ENCODE measurements at places on chromosomes 4 and X.
A peak's percentile ranks its signal among the peaks of the same experiment; 100 is the strongest.

- no peak for DNase-seq
Observed at GRCh38 chrX:110665223-110666002, 130.2 kb downstream of the CHRDL1 start.

DNA sequence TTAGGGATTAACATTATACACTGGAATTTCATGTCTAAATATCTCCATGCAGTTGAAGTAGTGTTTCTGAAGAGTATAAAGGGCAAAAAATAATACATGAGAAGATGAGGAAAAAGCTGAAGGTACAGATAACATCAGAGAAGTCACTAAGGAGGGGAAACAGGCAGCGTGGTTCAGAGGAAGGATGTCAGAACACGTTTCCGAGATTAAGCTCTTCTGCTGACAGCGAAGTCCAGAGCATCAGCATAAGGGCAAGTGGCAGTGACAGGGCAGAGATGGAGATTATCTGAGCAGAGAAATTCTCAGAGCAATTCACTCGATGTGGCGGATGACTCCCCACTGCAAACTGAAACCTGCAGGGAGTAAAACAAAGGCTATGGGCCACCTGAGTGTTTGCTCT lies 443.2 kb upstream of the FRG1 start:
- DNase-seq = no peak

GRCh38 chr4:119290598-119290997 lies 31.3 kb downstream of the FABP2 start:
- no peak for DNase-seq

DNA sequence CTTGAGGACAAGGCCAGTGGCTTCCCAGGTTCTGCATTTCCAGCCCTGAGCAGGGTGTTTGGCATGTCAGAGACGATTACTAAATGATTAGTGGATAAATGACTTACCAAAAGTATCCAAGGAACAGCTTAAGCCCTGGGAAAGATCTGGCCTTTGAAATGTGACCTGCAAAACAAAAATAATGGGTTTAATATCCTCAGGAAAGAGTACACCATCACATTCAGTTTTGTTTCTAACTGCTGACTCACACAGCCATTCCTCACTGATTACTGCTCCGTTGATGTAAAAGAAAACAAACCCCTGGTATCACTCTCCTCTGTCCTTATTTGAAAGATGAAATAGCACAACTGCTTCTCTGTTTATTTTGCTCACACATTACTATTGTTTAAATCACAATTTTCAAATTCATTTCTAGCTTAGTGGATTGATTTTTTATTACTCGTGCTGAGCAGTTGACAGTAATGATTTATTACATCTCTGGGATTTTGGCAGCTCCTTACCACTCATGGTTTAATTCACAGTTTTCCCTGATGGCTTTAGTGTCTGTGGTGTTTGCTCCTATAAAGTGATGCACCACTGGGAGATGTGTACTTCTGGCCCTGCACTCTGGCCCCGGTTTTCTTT lies 117.0 kb downstream of the CBLL2 start:
- no peak for DNase-seq

DNA sequence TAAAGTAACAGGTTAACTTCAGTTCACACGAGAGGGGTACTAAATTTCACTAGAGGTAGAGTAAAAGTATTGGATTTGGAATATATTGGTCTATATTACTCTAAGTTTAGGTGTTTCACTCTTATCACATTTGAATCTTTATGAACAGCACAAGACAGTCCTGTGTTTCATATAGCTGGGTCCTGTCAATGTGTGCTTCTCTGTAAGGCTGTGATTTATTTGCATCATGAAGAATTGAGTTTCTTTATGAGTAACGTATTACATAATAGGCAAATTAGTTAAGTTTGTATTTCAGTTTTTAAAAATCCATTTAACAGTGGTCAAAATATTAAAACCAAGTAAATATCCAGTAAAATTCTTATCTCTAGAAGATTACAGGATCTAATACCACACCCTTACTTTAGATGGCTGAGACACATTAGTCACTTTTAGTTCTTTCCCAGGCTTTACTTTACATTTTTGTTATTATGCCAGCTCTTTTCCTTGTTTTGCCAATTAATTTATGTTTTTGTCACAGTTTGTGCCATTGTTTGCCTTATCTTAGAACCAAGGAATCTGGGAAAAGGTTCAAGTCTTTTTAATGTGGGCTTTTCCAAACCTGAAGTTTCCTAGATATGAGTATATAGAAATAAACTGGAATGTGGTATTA lies 32.1 kb downstream of the NUDT6 start:
- no peak for DNase-seq

GRCh38 chr4:146023334-146023967 lies 84.8 kb upstream of the ZNF827 start:
- DNase-seq = no peak

DNA sequence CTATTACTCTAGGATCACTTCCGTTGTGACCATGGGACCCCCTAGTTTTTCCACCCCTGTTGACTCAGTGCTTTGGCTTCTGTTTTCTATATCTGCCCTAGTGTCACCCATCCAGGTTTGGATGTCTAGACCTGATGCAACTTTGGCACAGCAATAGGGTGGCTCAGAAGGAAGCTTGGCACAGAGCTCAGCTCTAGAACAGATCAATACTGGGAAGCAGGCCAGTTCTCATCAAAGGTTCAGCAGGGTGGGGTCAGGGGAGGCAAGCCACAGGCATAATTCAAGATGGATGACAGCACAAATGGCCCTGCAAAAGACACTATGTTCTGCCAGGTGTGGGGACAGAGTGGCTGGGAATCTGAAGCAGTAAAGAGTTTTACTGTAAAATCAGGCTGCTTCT lies 74.2 kb upstream of the EGFL6 start:
- DNase-seq = no peak

DNA sequence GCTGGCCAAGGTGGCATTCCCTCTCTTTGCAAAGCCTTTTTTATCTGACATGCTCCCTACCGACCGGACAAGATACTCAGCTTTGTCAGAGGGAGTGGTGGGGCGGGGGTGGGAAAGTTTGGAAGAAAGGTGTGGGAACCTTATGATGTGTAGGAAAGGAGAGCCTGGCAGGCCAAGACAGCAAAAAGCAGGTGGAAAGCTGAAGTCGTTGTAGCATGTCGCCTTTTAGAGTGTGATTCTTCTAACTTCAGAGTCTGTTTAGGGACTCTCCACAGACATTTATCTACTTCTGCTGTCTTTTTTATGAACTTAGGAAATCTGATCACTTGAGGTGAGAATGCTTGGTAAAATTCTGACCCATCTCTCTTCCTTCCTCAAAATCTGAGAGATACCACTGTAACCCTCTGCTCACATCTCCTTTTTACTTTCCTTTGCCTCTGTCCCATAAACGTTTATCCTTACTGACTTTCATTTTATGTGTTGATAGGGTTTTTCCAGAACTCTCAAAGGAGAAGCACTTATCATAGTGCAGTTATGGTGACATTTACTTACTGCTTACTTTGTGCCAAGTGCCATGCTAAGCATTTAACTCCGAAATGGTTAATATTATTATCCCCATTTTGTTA lies 8.2 kb upstream of the RUFY3 start:
- no peak for DNase-seq

GRCh38 chrX:39152106-39152649 lies 350.9 kb downstream of the MID1IP1 start:
- no peak for DNase-seq

- DNase-seq = no peak
Observed at GRCh38 chr4:5730993-5731990, 20.3 kb downstream of the EVC start.

DNA sequence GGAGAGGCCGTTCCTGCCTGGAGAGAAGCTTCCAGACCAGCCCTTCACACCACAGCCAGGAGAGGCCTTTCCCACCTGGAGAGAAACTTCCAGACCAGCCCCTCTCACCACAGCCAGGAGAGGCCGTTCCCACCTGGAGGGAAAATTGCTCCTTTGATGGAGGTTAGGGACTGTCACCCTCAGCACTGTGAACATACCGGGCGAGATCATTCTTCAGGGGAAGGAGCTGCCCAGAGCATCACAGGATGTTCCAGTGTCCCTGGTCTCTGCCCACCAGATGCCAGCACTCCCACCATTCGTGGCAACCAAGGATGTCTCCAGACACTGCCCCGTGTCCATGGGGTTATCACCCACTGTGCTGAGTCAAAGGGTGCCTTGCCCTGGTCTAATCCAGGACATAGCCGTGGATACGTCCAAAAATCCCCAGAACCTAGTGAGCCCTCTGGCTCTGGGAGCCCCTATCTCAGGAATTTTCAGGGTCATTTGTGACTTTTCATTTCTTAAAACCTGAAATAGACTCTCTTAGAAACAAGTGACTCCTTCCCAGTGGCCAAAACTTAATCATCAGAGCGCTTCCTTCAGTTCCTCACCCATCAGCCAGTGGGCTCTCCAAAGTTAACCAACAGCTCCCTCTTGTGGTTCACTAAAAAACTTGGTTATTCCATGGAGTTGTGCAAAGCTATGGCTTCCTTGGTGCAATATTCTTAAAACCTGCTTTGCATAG lies 80.2 kb downstream of the CRMP1 start:
- DNase-seq = peak; percentile 60

GRCh38 chr4:4868040-4868757 lies 8.7 kb downstream of the MSX1 start:
- no peak for DNase-seq

DNA sequence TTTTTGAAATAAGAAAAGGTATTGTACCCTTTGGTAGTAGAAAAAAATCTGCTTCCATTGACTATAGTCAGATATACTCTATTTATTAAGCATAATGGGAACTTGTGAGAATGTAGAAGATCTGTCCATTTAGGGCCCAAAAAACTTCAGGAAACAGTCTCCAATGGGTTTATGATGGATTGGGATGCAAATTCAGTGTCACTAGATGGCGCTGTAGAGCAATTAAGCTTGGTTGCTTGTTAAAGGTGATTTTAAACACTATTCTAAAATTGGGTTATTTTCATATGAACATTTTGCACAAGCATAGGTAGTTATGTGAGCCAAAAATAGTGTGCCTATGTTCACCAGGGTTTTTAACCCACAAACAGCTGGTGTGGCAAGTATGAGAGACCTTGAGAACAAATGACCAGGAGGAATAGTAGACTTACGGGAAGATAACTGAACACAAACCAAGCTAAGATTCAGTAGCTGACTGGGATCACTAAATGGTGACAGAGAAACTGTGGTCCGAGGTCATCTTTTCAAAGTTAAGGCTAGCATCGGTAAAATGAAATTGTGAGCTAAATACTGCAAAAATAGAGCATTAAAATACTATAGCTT lies 80.3 kb upstream of the LSM6 start:
- DNase-seq = peak; percentile 58

GRCh38 chr4:87216469-87216868 lies 3.9 kb downstream of the KLHL8 start:
- no peak for DNase-seq

- no peak for DNase-seq
Observed at GRCh38 chr4:73451981-73452747, 16.1 kb downstream of the AFP start.

DNA sequence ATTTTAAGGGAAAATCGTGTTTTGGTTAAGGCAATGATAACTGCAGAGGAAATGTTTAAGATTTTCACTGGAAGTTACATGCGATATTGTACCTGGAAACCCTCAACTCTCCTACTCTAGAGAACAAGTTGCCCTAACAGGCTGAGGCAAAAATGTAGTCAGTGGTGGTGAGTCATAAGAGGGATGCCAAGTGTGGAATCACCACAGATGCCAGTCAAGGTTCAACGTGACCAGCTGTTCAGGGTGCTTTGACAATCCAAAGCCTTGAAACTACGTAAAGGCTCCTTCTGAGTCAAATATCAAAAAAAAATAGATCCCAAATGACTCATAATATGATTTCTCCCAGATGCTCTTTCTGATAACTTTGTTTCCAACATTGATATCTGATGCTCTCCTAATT lies 77.9 kb upstream of the AFF2 start:
- no peak for DNase-seq

- no peak for DNase-seq
Observed at GRCh38 chr4:177239477-177239876, 70.2 kb upstream of the NEIL3 start.

DNA sequence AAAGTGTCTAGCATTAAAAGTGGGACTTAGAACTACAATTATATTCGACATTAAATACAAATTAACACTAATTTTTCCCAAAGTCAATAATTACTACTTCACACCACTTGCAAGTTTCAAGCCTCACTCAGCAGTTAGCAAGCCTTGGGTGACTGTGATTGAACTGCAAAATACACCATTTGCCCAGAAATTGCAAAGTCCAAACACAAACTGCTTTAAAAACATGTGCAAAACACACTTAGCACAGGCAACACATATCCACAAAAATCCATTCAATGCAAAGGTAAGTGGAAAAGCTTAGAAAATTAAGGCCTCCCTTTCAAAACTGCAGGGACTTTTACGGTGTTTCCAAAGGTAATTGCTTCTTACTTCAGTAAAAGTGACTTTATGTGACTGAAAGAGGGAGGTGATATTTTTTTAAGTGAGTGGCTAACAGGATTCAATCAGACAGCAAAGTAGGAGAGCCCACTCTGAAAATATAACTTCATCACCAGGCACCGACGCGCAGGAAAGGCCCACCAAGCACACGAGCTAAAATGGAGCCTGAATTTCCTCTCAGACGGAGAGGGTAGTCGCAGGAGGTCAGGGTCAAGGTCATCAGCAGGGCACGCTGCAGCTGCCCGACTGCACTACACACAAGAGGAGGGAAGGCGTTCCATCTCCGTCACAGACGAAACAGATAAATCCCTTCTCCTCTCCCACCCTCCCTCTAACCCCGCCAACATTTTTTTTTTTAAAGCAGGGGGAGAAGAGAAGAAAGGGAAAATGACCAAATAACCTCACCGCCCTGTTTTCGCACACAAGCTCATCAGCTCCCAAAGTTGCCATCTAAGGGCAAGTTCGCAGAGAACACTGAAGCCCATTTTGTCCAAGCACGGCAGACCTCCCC lies 3.1 kb downstream of the ZNF827 start:
- peak; percentile 48 for DNase-seq

GRCh38 chr4:81482326-81482725 lies 10.6 kb upstream of the RASGEF1B start:
- no peak for DNase-seq

GRCh38 chr4:11842620-11843263 lies 414.0 kb upstream of the HS3ST1 start:
- no peak for DNase-seq

DNA sequence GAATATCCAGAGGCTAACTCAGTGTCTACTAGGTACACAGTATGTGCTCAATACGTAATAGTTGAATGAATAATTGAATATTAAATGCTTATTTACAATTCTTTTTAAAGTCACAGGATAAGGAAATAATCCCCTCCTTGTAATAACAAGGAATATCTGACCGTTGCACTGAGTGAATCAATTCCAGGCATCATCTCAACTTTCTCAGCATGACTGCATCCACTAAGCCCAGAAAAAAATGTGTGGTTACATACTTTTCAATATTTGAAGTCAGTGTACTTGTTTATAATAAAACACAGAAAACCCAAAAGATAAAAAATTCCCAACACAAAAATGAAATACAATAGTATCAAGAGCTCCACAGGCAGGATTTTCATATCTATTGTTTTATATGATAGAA lies 105.4 kb downstream of the TMEM144 start:
- no peak for DNase-seq
